Inflammatory macrophage treated with lipopolysaccharide for 1 hour (primary cell): ENCODE measurements at places on chromosomes 3 and 15.

- DNase-seq, result no peak
Measured at GRCh38 chr15:63408524-63408923, 26.9 kb upstream of the CA12 start.

- DNase-seq, result peak; percentile 55
Measured at GRCh38 chr15:88649286-88649733, 10.5 kb downstream of the ISG20 start.

DNA sequence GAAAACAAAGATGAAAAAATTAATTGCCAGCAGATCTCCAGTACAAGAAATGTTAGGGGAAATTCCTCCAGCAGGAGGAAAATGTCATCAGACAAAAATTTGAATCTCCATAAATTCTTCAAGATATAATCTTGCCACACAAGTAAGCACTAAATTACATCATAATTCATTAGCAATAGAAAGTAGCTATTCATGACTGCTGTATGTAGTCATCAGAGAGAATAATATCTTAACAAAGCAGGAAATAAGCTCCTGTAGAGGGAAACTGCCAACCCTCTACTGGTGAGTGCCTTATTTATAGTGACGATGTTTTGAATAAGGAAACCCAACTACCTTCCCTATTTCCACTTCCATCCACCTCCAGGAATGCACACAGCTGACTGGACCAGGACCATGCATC, 15.8 kb upstream of the SLC27A2 start:
- peak; percentile 54 for DNase-seq

DNA sequence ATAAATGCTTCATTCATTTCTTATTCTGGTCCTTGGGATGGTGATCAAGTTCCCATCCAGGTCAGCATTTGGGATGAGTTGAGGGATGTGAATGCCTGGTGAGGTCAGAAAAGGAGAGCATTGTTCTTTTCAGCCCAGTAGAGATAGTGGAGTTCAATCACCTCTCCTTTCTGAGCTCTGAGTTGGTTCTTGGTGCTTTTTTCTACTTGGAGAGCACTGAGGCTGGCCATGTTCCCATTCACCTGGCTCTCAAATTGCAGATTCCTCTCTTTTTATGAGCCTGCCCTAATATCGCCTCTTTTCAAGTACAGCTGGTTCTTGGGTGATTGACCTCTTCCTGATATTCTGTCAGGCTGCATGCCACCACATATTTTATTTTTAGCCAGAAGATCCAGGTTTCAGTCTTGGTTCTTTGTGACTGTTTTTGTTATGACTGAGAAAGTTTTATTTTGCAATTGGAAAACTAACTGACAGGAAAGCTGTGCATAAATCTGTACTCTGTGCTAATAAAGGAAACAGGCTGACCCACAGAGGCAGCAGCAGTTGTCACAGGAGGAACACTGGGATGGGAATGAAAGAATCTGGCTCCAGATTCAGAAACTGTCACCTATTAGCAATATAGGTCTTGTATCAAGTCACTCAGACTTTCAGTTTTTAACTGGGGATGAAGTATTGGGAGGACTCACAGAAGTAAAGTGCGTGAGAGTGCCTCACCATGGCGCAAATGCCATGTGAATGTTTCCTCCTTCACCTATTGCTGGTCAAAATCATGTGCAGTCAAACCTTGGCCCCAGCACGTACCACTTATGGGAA, 10.7 kb downstream of the AQP9 start:
- no peak for DNase-seq

DNA sequence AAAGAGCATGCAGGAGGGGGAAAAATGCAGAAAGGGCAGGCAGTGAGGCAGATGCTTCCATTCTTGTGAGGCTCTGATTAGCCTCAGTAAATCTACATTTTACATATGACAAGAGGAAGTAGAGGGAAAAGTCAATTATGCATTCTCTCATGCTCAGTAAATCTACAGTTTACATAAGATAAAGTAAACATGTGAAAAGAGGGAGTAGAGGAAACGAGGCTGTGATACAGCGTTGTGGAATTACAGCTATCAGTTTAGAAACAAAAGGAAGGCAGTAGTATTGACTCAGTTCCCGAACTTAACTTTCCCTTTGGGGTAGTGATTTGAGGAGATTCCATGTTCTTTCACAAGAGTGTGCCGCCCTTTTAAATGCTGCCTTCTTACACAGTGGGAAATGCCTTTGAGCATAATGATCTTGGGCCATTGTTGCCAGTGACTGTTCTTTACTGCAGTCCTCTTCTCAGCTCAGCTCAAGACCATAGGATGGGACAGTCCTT, 39.3 kb downstream of the OSTN start:
- no peak for DNase-seq

DNA sequence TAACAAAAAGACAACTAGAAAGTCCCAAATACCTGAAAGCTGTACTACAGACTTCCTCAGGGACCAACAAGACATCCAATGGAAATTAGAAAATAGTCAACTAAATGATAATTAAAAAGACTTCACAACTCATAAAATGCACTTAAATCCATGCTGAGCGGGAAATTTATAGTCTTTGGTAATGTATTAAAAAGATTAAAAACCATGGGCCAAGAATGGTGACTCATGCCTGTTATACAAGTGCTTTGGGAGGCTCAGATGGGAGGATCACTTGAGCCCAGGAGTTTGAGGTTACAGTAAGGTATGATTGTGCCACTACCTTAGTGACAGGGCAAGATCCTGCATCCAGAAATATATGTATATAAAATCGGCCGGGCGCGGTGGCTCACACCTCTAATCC, 45.0 kb downstream of the CPEB1 start:
- DNase-seq, result no peak

DNA sequence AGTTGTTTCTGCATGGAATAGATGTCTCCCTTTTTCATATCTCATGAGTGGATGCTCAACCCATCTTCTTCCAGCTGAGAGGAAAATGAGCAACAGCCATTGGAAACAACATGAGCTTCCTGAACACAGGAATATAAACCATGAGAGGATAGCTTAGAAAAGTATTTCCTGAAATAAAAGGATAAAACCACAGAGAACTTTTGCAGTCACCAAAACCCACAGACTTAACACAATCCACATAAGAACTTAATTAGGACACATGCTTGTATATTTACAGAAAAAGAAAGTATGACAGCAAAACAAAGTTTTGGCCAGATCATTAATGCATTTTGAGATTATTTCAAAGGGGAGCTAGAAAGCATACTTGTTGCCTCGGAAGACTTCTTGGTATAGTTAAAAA, 180.5 kb upstream of the RASGRP1 start:
- DNase-seq, result no peak

DNA sequence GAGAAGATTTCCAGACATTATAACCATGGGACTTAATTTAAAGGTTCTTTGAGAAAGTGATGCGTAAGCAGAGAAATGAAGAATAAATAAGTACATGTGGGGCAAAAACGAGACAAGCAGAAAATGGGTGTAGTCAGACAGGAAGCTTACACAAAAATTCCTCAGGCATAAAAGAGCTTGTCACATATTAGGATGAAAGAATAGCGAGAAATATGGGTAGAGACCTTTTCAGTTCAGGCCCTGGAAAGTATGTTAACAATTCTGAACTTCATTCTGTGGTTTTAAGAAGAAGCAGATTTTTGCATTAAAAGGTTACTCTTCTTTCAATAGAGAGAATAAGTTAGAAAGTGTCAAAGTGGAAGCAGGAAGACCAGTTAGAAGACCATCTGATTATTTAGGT, 352.4 kb downstream of the ROBO1 start:
- DNase-seq, result no peak

GRCh38 chr15:63178034-63178433, 11.4 kb upstream of the RAB8B start:
- no peak for DNase-seq

- DNase-seq, result peak; percentile 65
Measured at GRCh38 chr3:141402476-141403171, 34.3 kb downstream of the ZBTB38 start.

GRCh38 chr3:13346481-13347389, 73.4 kb downstream of the NUP210 start:
- DNase-seq, result peak; percentile 41
